ENCODE measurements at places on chromosomes 7 and 10.

DNA sequence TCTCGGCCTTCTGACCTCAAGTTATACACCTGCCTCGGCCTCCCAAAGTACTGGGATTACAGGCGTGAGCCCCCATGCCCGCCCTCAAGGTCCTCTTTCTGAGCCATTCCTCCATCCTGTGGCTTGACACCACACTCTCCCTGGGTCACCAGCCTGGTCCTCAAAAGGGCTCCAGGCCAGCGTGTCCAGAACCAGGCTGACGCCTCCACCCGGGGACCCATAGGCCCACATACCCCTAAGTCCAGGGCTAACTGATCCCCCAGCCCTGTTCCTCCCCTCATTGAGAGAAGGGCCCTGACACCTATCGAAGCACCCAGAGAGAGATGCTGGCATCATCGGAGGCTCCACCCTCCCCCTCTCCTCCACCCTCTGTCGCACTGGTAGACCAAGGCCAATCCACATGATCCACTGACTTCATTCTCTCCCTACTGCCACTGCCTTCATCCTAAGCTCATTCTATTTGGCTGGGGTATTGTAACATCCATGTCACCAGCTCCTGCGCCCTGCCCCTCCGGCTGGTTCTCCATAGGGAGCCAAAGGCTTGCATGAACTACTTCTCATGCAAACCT lies 46.7 kb downstream of the TMEM270 start:
- DNase-seq = no peak

DNA sequence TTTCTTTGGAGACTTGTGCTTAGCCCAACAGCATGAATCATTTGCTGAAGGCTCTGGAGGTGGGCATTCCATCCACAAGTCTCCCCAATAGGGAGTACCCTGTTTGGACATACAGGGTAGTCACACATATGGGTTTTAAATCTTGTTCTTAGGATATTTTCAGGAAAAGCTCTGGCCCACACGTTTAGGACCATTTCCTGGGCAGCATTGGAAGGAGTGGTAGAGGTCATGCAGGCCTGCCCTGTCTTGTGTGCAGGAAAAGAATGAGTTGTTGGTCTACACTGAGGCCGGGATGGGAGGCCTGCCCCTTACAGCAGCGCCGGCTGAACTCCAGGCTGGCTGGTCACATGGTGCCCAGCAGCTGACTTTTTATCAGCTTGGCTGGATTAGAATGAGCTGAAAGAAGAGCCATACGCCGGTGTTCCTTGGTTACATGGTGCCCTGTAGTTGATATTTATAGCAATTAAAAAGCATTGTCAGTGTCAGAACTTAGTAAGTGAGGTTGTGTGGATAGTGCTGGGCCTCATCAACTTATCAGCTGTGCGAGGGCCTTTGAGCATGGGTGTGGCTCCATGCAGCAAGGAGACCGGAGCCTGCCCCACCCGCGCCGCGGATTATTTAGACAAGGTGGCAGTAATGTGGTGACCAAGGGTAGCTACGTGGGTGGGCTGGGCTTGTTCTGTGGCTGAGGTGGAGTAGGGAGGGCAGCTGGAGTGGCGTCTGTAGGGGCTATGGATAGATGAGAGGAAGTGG lies 28.6 kb downstream of the OGDH start:
- DNase-seq = no peak

DNA sequence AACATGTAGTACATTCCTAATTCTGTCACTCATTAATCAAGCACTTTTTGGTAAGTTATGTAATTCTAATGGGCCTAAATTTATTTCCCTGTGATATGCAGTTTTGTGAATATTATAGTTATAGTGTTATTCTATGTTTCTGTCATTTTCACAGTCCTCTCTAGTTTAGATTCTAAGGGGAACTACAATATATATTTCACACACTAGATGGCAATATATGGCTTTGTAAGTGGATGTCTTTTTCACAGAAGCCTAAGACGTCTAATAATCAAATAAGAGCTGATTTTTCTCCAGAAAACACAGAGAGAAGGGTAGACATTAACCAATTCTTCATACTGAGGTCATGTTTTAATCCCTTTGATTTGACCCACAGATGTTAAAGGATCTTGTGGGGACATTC lies 18.0 kb downstream of the RNLS start:
- DNase-seq = no peak

GRCh38 chr10:79219322-79219957 lies 127.8 kb upstream of the PPIF start:
- DNase-seq = no peak

GRCh38 chr10:104498347-104499081 lies 142.6 kb upstream of the SORCS3 start:
- DNase-seq = no peak

DNA sequence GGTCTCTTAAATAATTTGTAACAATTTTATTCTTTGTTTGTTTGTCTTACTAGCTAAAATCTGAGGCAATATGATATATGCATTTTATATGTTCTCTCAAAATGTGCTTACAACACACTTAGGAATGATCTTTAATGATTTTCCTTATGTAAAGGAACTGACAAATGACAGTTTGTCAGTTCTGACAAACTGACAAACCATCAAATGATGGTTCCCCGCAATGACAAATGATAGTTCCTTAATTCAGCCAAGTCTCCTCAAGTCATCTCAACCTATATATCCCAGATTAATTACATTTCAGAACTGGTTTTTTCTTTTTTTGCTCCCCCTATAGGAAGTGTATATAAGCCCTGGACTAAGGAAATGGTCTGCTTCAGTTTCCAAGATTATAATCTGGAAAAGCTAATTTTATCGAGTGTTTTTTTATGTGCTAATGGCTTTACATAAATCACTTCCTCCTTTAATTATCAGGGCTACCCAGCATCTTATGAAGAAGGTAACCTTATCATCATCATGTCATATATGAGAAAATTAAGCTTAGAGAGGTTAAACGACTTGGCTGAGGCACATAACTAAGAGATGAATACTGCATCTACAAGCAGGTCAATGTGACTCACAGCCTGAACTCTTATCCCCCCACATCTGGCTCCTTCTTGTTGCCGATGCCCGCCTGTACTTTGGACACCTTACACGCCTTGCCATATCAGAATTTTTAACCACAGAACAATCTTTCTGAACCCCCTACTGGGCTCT lies 75.1 kb downstream of the RELN start:
- DNase-seq = no peak

- no peak for DNase-seq
Measured at GRCh38 chr10:50395851-50396250, 144.5 kb upstream of the ASAH2 start.

GRCh38 chr7:141500608-141501007 lies 50.6 kb upstream of the AGK start:
- no peak for DNase-seq

Data from cortex of kidney (tissue), 1 donor.